ENCODE measurements at places on chromosomes 1 and 21.

- no peak for DNase-seq
These were observed 9.1 kb downstream of the TMEM9 start for GRCh38 chr1:201145132-201145531.

- no peak for DNase-seq
These were observed 426.6 kb upstream of the ESRRG start for GRCh38 chr1:217149791-217150190.

- no peak for DNase-seq
These were observed 64.9 kb downstream of the EVA1C start for GRCh38 chr21:32477424-32477745.

DNA sequence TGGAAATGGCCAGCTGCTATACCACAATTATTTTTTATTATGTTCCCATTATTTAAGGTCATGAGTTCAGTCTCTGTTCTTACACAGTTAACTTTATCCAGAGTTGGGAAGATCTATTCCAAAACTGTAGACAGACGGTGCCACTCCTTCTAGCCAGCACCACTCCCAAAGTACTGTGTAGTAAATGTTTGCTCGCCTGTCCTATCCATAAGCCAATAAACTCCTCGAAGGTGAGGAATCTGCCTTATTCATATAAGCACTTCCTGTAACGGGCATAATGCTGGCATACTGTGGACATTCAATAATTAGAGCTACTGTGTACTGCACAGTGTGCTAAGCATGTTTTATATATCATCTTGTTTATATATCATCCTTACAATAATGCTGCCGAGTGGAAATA is 26.1 kb upstream of the STMN1 start:
- DNase-seq: no peak

DNA sequence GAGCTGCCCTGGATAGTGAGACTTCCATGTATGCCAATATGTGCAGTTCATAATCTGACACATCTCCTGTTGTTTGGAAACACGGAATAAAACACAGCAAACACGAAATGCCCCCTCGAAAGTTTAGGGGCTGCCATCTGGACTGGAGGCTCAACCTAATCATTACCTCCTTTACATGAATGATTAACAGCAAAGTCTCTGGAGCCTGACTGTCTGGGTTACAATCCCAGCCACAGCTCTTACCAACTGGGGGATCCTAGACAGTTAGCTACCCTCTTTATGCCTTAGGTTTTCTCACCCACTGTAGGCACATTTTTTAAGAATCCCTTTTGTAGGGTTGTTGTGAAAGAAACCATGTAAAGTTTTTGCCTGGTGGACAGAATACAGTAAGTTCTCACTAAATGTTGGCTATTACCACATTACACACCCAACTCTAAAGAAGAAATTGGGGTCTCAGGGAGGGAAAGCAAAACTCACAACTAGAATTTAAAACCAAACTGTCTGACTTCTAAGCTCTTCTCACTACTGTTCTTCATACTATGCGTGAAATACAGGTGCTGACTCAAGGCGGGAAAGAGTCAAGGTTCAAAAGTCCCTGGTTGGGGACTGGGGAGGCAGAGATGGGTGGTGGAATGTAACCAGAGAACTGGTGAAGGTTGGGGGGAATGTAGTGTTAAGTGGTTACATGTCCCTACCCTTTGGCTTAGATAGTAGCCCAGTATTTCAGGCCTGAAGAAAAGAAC is 24.2 kb downstream of the CYP4A22 start:
- no peak for DNase-seq

- peak; percentile 69 for DNase-seq
These were observed 35.0 kb upstream of the JAK1 start for GRCh38 chr1:65001231-65001792.

GRCh38 chr1:94917251-94917650 is 9.7 kb downstream of the CNN3 start:
- no peak for DNase-seq

GRCh38 chr1:52904927-52905698 is 16.4 kb downstream of the ECHDC2 start:
- peak; percentile 41 for DNase-seq

GRCh38 chr1:209411491-209411929 is 172.0 kb upstream of the CAMK1G start:
- DNase-seq: peak; percentile 52

DNA sequence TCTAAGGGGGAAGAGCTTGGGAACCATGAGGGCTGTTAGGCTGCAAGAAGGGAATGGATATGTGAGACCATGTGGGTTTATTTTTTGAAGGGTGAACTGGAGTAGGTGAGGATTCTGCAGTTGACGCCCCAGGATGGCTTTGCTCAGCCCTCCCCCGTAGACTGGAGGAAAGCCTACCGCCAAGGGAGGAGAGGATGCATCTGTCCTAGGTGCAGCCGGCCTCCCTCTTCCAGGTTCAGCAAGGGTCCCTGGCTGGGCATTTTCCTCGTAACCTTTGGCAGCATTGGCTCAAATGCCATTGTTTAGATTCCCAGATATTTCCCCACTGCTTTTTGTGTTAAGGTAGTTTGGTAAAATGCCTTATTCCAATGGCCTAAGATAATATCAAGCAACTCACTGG is 16.6 kb downstream of the TFF3 start:
- no peak for DNase-seq

GRCh38 chr1:97603218-97603617 is 317.6 kb downstream of the DPYD start:
- peak; percentile 8 for DNase-seq

DNA sequence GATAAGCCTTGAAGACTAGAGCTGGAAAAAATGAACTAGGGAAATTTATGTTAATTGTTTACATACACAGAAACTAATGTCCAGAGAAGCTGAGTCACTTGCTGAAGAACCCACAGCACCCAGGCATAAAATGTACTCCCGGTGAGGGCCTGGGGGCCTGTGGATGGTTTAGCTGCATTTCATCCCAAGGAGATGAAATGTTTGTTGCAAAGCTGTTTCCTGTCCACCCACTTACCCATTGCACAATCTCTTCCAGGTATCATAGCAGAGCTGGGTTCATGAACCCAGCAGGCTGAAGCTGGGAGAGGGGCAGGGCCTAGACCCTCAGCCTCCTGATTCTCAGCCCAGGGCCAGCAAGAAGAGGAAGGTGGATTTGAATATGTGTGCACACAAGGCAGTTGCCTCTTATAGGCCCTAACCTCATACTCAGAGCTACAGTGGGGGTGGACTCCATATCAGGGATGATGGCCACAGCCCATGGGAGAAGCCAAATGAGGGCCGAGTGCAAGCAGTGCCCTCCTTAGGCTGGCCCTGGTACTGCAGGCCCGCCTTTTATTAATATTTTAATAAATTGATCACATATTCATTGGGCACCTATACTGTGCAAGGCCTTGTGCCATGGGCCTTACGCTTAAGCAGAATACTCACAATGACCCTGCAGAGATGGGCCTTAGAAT is 110.8 kb downstream of the LACTBL1 start:
- DNase-seq: peak; percentile 87
